Left lobe of liver (tissue), 2 donors: ENCODE measurements at places on chromosomes 5 and 9. TPM values are rescaled to one million over a fixed set of nuclear protein-coding genes. Genes with fewer than 3 reads are reported as not detected.

The NR5A1 gene
- total RNA-seq = 0.40 TPM

The LCN1 gene
- total RNA-seq = not detected

The SOX30 gene
- not detected for total RNA-seq

The PRSS3 gene
- total RNA-seq = 5.3 TPM

The CRB2 gene
- total RNA-seq = not detected

The SLIT3 gene
- 0.75 TPM for total RNA-seq
